Spleen (tissue), 13 donors: ENCODE measurements at places on chromosomes 12 and 14.

GRCh38 chr12:105555556-105556295, 225.2 kb downstream of the C12orf75 start:
- no peak for DNase-seq

GRCh38 chr12:75581515-75581914, 70.1 kb upstream of the KRR1 start:
- no peak for DNase-seq

GRCh38 chr12:53991077-53991460, 6.1 kb downstream of the HOXC10 start:
- no peak for DNase-seq

GRCh38 chr14:61663312-61663979, 31.9 kb upstream of the HIF1A start:
- no peak for DNase-seq

GRCh38 chr12:29858270-29858786, 74.6 kb upstream of the TMTC1 start:
- DNase-seq: no peak

DNA sequence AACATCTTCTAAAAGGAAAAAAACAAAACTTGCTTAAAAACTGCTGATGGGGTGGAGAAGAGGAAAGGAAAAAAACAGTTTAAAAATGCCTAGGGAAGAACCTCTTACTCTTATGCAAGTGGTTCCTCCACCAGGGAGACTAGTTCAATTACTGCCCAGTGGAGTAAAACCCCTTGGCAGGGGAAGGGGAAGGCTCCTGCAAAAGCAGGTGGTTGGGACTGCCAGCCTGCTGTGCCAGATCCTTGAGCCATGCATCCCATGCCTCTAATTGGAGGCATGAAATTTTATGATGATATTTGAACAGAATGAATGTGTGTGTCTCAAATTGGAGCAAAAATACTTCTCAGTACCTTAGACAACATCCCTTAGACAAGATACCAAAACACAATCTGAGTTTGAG, 118.8 kb downstream of the FSCB start:
- DNase-seq: no peak

GRCh38 chr12:57888409-57889157, 42.1 kb upstream of the CTDSP2 start:
- no peak for DNase-seq

DNA sequence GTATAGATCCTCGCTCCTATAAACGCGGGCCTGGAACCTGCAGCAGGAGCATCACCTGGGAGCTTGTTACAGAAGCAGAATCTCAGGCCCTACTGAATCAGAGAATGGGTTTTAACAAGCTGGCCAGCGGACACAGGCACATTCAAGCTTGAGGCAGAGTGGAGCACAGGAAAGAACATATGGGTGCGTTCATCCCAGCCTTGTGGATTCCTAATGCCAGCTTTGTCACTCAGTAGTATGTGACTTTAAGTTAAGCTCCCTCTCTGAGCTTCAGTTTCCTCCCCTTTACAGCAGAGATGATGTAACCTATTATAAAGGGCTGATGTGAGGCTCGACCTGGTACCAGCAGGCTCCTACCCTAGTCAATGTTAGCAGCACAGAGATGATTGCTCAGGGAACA, 204.9 kb downstream of the ZFP36L1 start:
- DNase-seq: no peak

DNA sequence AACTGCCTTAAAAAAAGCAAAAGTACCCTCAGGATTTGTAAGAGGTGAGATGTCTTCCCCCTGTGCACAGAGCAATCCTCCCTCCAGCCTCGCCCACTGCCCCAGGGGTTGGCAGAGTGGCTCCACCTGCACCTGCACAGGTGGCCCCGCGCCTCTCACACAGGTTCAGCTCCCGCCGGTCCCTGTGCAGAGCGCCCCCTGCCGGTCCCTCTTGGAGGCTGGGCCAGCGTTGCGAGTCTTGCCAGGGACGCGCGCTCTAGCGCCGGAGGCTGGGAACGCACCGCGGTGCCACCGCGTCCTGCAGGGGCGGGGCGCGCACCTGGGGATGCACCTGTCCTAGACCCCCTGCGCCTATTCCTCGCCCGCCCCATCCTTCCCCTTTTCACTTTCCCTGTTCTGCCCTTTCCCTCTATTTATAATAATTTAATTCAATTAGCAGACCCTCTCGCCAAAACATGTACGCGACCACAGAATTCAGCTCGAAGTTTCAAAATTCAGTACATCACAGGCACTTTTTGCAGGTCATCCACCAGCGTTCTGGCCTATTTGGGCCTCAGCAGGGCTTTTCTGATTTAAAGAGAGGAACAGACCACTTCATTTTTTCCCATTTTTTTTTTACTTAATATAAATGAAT, 618.6 kb downstream of the AACS start:
- DNase-seq: no peak

DNA sequence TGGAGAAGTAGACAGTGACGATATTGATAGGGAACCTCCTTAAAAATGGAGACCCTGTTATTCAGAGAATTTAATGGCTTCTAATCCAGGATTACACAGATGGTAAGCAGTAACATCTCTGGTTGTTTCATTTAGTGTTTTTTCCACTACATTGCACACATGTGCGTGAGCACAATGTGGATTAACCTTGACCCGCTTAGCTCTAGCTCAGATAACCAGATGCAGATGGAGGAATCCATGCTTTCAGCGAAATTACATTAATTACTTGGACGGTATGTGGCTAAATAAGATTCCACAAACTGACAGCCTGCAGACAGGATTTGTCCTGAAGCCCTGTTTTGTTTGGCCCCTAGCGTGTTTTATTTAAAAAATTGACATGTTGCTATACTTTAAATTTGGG, 378.4 kb downstream of the CCDC91 start:
- no peak for DNase-seq

DNA sequence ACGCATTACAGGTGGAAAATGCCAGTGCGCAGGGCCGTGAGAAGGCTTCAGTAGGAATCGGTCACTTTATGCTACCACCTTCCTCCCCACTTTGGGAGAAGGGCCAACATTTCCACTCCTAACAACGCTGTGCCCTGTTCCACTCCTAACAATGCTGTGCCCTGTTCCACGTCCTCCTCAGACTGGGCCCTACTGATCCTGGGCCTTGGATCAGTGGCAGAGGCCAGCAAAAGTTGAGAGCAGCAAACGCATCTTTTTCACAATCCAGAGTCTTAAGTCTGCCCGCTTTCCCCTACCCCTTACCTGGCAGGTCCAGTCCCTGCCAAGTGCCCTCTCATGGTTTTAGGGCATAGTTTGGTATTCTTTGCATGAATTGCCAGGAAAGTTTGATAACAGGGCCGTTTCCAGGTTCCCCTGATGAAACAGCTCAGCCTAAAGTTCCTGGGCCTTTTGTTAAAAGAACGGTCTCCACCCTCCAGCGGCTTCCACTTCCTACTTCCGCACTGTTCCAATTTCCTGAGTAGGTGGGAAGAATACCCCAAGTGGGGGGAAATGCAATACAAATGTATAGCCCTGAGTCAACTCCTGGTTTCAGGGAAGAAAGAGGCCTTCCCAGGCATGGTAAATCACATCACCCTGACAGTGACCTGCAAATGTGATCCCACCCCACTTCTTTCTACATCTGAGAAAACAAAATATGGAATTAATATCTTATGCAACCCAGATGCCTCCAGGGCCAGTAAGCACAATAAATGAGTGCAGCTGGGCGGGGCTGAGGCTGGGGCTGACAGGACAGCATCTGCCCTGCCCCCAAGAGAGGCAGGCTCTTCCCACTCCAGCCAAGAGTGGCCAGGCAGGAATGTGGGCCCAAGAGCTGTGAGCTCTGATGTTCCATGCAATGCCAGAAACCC, 15.0 kb downstream of the KCTD10 start:
- DNase-seq: peak; percentile 82

- DNase-seq: no peak
Measured at GRCh38 chr14:39303115-39303514, 69.4 kb downstream of the MIA2 start.

DNA sequence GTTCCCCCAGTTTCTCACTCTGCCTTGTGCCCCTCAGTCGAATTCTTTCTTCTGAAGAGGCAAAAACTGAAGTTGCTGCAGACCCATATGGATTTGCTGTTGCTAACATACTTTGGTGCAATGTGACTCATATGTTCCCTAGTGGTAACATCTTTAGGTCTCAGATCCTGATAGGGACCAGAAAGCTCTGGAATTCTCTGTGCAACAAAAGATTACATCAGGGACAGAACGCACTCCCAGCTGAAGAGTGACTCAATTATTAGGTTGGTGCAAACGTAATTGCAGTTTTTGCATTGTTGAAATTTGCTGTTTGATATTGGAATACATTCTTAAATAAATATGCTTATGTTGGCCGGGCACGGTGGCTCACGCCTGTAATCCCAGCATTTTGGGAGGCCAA, 8.2 kb upstream of the DHRS2 start:
- DNase-seq: no peak

- no peak for DNase-seq
Measured at GRCh38 chr12:72214163-72214562, 58.0 kb upstream of the TRHDE start.

- no peak for DNase-seq
Measured at GRCh38 chr12:108505129-108505528, 9.9 kb upstream of the FICD start.

GRCh38 chr14:26448181-26448855, 149.5 kb downstream of the NOVA1 start:
- peak; percentile 66 for DNase-seq

GRCh38 chr14:75283833-75284563, 5.4 kb downstream of the FOS start:
- DNase-seq: peak; percentile 72

DNA sequence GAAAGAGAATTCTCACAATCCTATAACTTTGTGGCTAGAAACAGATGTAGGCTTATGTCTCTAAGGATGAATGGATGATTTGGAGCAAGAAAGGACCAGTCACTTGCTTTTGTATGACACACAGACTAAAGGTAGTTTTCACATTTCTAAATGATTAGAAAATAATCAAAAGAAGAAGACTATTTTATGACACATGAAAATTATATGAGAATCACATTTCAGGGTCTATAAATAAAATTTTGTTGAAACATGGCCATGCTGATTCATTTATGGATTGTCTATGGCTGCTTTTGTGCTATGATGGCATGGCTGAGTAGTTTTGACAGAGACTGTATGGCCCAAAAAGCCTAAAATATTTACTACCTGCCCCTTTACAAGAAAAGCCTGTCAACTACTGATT, 49.4 kb upstream of the FRMD6 start:
- no peak for DNase-seq

DNA sequence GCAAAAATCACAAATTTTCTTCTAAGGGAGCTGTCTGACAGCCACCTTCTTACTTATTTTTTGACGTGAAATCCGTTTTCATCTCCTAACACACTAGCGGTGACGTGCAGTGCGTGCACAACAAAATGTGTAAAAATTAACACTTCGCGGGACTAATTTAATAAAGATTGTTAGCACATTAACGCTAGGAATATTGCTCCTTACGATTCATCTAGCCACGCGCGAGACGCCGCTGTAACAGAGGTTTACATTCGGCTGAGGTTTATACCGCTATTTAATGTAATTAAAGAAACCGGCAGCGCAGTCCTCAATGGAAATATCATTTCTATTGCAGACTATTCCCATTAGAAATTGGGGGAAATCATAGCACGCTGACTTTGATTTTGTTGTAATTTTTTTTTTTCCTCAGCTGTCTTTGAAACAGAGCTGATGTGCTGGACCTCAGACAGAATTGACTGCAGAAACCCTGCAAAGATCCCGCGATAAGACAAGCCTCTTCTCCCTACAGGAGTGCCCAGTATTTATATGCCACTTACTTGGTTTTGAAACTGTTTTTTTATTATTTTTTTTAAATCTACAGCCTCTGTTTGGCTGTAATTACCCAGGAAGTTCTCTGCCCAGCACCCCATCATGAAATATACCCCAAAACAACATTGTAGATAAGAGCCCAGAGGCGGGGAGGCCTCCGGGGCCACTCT, 31.2 kb downstream of the BCL11B start:
- no peak for DNase-seq

DNA sequence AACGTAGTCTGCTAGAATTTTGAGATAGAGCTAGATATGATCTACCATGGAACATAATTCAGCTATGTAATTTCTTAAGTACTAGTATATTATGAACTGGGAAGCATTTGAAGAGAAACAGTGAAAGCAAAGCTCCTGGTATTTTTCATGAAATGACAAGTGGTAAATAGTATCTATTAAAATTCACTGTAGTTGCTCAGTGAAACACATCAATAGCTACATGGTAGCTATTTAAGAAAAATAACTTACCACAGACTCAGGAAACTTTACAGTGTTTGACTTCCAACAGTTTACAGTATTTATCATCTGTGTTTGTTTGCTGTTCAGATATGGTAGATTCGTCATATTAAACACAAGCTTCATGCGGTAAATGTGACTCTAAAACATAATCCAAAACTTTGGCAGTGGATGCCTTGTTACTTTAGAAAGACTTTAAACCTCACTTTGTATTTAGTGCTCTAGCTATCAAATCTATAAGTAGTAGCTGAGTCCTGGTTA, 25.2 kb downstream of the WNK1 start:
- no peak for DNase-seq

- no peak for DNase-seq
Measured at GRCh38 chr14:67644428-67644827, 24.7 kb downstream of the ARG2 start.

DNA sequence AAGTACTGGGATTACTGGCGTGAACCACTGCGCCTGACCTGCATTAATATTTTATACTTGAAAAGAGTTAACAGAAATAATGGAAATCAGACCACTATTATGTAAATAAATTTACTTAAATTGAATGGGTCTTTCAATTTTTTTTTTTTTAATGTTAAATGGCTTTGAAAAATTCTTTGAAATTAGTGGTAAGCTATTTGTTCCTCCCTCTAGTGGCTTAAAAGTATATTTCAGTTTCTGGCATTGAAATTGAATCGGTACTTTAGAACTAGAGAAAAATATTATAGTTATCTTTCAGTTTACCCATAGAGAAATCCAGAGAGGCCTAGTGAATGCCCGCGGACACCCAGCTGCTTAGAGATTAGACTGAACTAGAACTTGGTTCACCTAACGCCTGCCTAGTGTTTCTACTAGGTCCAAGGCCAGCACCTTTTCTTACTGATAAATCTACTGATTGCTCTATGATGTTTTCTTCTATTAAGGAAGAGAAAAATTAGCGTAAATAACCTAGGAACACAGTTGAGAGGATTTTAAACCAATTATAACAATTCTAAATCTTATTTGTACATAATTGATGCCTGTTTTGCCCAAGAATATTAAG, 106.5 kb downstream of the EML1 start:
- DNase-seq: no peak
